ENCODE measurements at places on chromosomes 11 and 22.

DNA sequence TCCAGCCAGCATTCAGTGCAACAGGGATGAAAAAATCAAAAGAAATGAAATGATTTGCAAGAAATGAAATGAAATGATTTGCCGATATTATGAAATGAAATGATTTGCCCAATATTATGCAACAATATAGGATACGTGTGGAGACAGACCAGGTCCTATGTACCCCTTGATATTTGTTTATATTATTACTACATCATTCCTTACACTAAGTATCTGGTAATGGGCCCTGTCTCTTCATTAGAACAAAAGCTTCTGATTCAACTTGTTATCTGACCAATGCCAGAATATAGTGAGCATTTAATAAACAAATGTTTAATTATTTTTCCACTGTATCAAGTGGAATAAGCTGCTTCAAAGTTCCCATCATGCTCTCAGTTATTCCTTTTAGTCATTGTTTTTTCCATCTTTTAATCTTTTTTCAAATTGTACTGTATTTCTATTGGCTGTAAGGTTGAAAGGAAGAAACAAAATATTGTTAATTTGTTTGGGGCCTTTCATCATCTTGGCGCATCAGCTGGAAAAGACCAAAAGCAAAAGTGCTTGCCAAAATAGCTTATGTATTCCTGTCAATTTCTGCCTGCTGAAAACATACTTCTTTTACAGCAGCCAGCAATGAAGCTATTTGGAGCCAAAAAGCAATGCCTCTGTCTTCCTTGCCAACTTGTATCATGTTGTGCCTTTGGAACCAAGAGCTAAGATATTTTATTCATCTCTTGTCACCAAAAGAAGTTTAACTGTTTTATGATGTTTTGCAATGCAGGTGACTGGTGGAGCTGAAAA is 2314.9 kb downstream of the LRRC4C start:
- DNase-seq: no peak

DNA sequence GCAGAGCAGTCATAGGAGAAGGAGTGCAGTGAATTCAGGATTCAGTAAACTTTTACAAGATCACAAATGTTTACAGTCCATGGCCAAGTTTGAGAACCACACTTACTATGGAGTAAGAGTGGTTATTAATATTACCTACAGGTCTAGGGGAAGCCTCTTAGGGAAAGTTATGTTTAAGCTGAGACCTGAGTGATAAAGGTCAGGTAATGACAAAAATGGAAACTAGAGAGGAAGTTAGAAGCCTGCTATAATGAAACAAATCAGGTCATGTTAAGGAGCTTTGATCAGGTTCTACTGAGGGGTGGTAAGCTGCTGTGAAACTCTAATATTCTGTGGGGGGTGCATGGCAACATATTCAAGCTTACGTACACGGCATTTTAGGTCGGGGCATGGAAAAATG is 32.5 kb upstream of the SLC22A9 start:
- no peak for DNase-seq

- DNase-seq: no peak
These were observed 4.4 kb downstream of the MRGPRE start for GRCh38 chr11:3227568-3228444.

- DNase-seq: no peak
These were observed 30.9 kb downstream of the P4HA3 start for GRCh38 chr11:74280494-74280893.

- DNase-seq: no peak
These were observed 826.3 kb downstream of the DLG2 start for GRCh38 chr11:84800755-84801346.

GRCh38 chr11:121134741-121135312 is 33.8 kb downstream of the TECTA start:
- DNase-seq: no peak

DNA sequence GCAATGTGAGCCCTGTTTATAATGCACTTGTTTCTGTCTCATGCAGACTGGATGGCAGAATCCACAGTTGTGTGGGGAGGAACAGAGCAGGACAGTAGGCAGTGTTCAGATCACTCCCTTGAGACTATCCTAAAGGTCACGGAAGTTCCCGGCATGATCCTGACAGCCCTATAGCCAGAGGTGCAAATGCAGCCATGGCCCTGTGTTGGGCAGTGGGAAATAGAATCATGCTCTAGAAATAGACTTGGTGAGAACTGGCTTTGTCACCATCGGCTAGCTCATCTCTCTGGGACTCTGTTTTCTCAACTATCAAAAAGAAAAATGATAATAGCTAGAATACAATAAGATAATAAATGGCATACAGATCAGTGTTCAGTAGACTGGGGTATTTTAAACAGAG is 123.2 kb downstream of the FEZ1 start:
- no peak for DNase-seq

- no peak for DNase-seq
These were observed 594 bp downstream of the NRXN2 start for GRCh38 chr11:64722141-64723065.

DNA sequence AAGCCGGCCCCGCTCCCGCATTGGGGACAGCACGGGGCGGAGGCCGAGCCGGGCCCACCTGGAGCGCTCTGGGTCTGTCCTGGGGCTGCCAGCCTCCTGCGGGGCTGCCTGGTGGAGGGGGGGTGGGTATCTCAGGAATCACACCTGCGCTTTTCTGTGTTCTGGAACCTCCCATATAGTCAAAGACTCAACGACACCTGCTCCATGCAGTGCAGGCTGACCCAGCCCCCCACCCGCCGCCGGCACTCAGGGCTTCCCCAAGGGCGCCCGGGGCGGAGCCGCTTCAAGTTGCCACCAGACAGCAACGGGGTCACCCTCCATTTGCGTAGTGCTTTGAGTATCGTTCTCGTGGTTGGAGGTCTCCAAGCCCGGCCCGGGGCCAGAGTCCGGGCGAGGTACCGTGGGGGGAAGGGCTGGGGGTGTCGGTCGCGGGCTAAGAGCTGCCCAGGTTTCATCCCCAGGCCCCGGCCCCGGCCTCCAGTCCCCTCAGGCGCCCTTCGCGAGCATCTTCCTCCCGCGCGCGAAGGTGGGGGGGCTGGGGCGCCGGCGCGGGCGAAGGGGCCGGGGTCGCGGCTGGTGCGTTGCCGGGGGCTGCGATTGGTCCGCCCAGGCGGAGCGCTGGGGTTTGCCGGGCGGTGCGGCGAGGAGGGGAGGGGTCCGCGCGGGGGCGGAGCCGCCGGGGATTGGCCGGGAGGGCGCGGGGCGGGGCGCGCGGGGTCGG is 6.6 kb downstream of the TSPAN4 start:
- DNase-seq: peak; percentile 54

DNA sequence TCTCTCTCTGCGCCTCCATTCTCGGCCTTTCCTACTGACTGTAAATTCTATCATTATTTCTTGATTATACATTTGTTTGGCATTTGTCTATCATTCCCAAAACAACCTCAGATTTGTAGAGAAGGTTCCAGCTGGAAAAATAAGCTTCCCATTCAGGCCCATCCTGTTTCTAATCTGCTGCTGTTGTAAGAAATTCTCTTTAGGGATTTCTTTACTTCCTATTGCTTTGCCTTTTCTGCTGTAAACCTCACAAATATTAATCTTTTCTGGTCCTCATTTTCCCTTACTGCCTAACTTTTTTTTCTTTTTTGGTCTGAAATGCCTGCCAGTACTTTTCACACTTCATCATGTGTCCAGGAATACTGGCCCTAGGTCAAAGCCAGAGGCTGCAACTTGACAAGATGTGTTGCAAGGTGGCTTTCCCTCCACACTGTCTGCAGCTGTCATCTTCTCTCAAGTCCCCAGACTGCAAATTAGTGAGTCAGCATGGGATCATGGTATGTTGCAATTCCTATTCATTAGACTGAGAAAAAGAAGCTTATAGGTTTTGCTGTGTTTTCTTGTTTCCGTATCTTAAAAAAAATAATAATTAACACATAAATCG is 858.7 kb upstream of the CHORDC1 start:
- no peak for DNase-seq

GRCh38 chr11:102560555-102561011 is 30.0 kb upstream of the MMP7 start:
- DNase-seq: no peak

- DNase-seq: no peak
These were observed 151.1 kb downstream of the CTTN start for GRCh38 chr11:70549386-70549785.

DNA sequence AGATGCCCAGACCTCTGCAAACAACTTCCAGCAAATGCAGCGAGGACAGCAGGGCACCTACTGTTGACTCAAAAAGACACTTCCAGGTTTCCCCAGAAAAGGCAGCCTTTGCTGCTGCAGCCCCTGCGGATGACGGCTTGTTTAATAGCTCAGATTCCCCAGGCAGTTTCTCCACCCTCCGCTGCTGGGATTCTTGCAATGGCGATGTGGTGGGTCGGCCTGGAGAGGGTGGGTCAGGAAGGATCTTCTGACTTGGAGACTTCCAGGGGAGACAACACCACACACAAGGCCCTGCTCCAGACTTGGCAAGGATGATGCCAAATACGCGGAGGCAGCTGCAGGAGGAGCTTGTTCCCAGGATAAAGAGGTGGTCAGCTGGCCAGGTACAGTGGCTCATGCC is 17.9 kb upstream of the TREH start:
- no peak for DNase-seq

DNA sequence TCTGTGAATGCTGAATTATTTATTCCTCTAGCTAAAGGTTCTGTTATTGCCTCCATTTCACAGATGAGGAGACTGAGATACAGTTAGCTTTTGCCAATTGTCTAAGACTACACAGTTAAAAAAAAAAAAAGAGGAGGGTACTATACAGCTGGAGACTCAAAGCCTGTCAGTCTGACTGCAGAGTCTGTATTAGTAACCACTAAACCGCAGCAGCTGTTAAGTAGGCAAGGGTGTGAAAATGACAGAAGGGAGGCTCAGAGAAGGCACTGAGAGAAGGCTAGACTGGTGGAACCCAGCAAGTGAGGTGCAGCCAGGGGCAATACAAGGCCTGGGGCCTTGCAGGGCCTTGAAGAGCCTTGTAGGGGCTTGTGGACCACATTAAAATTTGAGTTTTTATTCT is 181.2 kb downstream of the CSNK2A3 start:
- DNase-seq: peak; percentile 21

- DNase-seq: no peak
These were observed 36.5 kb downstream of the PRDM11 start for GRCh38 chr11:45182902-45183301.

DNA sequence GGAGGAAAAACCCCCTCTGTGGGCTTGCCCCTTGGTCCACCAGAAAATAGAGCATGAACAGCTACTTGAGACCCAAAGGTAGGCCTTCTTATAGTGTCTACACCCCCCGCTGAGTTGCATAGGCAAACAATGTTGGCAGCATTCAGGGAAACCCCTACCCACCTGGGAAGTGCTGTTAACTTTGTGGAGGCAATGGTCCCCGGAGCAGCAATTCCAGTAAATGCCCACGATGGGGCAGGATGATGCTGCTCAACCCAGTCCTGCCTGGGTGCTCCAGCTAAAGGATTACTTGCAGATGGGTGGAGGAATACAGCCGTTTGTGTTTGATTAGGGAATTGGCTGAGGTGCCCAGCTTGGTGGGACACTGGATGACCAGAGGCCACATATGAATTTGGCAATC is 381.3 kb upstream of the ANO5 start:
- DNase-seq: no peak

- no peak for DNase-seq
These were observed 1434.7 kb downstream of the BRD1 start for GRCh38 chr22:48393041-48393370.

DNA sequence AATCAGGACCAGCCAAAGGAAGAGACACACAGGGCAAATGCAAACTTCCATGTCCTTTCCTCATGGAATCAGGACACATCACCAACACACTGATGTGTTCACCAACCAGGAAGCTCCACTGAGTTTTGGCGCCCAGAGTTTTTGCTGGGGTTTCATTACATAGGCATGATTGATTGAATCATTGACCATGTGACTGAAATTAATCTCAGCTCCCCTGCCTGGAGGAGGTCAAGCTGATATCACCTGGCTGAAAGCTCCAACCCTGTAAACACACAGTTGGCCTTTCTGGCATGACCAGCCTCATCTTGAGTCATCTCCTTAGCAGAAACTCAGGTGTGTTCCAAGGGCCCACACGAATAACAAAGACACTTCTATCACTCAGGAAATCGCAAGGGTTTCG is 133.2 kb downstream of the TRIM29 start:
- no peak for DNase-seq

DNA sequence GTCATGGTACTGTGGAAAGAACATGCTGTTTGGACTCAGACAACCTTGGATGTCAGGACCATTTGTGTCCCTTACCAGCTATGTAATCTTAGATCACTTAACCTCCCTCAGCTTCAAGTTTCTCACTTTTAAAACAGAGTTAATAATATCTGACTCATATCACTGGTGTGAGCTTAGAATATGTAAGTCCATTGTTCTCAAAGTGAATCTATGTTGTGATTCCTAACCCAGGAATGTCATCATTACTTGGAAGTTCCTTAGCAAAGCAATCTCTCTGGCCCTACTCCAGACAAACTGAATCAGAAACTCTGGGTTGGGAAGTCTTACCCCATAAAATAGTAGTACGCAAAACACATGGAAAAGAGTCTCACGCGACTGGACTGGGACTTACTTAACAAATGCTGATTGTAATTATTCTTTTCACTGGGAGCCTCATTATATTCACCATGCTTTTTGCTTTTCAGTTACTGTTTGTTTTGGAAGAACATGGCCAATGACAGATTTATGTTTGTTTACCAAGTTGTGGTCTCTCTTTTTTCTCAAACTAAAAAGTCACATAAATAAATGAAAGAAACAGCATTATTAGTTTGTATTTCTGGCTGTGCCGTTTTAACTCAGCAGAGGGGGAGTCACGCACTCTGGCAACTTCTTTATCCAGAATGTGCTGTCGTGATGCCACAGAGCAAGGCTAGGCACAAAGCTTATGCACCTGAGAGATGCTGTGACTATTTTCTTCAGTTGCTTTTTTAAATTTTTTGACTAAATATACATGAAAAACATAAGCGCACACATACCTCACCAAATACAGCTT is 217.7 kb upstream of the CTSC start:
- no peak for DNase-seq

- no peak for DNase-seq
These were observed 188.2 kb downstream of the METTL15 start for GRCh38 chr11:28296426-28296825.

- DNase-seq: no peak
These were observed 4.5 kb downstream of the OSM start for GRCh38 chr22:30262112-30262511.
